ENCODE measurements at places on chromosomes 1 and 21. TPM values are rescaled to one million over a fixed set of nuclear protein-coding genes. Genes with fewer than 3 reads are reported as not detected.

Gene TCEANC2
- total RNA-seq = 2.0 TPM

Gene METTL25B
- 17.6 TPM for total RNA-seq

Gene KIF17
- 0.21 TPM for total RNA-seq

Gene TIE1
- not detected for total RNA-seq

Gene ADGRB2
- total RNA-seq = 1.4 TPM

Gene KIFAP3
- 14.3 TPM for total RNA-seq

Gene LRRC39
- total RNA-seq = not detected

Gene FBLIM1
- total RNA-seq = 98.4 TPM

Gene KCNA10
- not detected for total RNA-seq

Gene LIX1L
- total RNA-seq = 11.7 TPM

Gene CLEC20A
- 0.28 TPM for total RNA-seq

Gene TEDDM1
- not detected for total RNA-seq

Gene KRTAP10-3
- total RNA-seq = not detected

Gene SETDB1
- 19.0 TPM for total RNA-seq

Gene AMY1A
- total RNA-seq = not detected

Gene RRP1
- total RNA-seq = 38.3 TPM

Gene NBPF15
- 6.7 TPM for total RNA-seq

Gene ARL8A
- total RNA-seq = 21.4 TPM

Gene NCAM2
- not detected for total RNA-seq

Gene KRTAP12-2
- total RNA-seq = not detected

Gene NBPF4
- not detected for total RNA-seq

Gene PTPN14
- 19.8 TPM for total RNA-seq

Gene TTC24
- total RNA-seq = not detected

Gene ASAP3
- total RNA-seq = 20.3 TPM

Gene TAS1R1
- total RNA-seq = not detected

Gene GJB3
- 115 TPM for total RNA-seq

Gene OR14K1
- not detected for total RNA-seq

Gene ANGPTL3
- total RNA-seq = not detected

Gene TOR1AIP2
- 60.9 TPM for total RNA-seq

Gene SPAG17
- total RNA-seq = 0.84 TPM

Gene AGT
- total RNA-seq = not detected

Gene OR14A2
- not detected for total RNA-seq

Gene NUDT17
- total RNA-seq = 2.5 TPM

Gene IGSF3
- total RNA-seq = 61.4 TPM

Gene LIPI
- total RNA-seq = not detected

Gene PRCC
- total RNA-seq = 40.3 TPM

Gene FAM151A
- not detected for total RNA-seq

Gene VHLL
- total RNA-seq = not detected

Gene LENEP
- total RNA-seq = 0.92 TPM

Gene PYHIN1
- total RNA-seq = not detected

Gene SPRR3
- 324 TPM for total RNA-seq

Gene MMEL1
- total RNA-seq = not detected

Gene MYOC
- not detected for total RNA-seq

Gene NBL1
- total RNA-seq = 64.3 TPM

Gene FH
- total RNA-seq = 92.5 TPM

Gene ETV3L
- total RNA-seq = not detected

Gene FOXO6
- total RNA-seq = not detected

Gene ERI3
- total RNA-seq = 74.2 TPM

Gene PDPN
- total RNA-seq = 18.9 TPM

Gene TAL1
- total RNA-seq = not detected

Gene RXFP4
- total RNA-seq = not detected

Gene GJC2
- 0.99 TPM for total RNA-seq

Gene PLXNA2
- 23.6 TPM for total RNA-seq

Gene HCRTR1
- not detected for total RNA-seq

Gene NR0B2
- not detected for total RNA-seq

Gene TMEM240
- 0.23 TPM for total RNA-seq

Gene FAM167B
- total RNA-seq = not detected
